NAMALWA (cell line): ENCODE measurements at places on chromosomes 7 and 10.

GRCh38 chr7:42137941-42138340 lies 99.1 kb downstream of the GLI3 start:
- no peak for DNase-seq

DNA sequence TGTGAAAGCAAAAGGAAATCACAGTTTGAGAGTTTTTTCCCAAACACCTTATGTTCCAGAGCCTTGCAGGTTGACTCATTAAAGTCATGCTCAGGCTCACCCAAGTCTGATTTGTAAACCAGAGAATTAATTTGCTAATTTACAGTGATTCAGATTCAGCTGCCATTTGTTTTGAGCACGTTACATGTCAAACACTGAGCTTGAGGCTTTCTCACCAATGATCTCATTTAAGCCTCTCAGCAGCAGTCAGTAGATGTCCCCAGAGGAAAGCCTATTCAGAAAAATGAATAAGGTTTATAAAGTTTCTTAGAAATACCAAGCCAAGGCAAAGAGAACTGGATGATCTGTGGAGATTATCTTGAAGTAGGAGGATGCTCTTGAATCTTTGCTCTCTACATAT lies 420.4 kb downstream of the HTR7 start:
- no peak for DNase-seq

DNA sequence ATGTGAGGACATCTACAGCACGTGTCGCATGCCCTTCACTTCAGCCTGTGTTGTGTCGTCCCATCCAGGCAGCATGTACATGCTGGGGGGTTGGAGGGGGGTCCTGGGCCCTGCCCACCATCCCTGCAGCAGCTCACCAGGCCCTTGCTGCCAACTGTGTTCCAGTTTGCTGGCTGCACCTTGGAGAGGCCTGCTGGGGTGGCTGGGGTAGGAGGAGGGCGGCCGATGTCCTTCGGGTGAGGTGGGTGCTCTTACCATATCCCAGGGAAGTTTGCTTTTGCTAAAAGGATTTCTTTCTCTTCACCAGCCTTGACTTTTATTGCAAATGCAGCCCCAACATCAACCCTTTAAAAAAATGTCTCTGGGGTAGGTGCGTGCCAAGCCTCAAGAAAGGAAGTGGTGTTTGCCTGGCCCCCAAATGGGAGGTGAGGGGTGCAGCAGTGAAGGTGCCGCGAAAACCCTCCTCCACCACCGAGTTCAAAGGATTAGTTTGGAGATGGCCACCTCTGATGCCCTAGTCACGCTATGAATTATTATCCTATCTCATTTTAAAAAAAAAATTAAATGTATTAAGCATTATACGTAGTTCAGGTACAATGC lies 165.8 kb upstream of the KLF6 start:
- DNase-seq = no peak

- DNase-seq = no peak
Observed at GRCh38 chr10:103638948-103639347, 145.4 kb downstream of the NEURL1 start.

DNA sequence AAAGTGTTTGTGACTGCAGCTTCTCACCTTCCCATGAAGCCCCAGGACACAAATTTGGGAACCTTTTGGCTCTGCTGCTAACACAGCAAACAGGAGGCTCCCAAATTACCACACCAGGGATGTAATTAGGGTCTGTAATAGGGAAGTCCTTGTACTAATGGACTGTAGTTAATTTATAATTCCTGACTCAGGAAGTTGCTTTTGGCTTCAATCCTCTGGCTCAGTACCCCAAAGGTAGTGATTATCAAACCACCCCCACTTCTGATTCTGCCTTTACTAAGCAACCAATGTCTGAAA lies 3.8 kb upstream of the MALSU1 start:
- DNase-seq = no peak

- DNase-seq = no peak
Observed at GRCh38 chr7:17903337-17903736, 37.0 kb downstream of the SNX13 start.

DNA sequence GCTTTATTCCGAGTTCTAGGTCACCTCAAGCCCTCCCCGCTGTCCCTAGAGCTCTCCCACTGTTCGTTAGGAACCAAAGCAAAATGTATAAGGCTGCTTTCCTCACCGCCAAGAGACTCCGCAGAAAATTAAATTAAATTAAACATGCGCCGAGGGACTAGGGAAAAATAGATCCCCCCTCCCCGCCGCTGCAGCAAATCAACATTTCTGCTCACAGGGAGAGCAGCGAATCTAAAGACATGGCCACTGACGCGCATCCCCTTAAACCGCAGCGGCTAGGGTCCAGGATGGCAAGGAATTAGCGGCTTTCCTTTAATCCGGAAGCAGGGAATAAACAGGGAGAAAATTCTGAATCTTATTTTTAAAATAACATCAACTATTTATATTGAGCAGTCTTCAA lies 7.6 kb downstream of the SP8 start:
- no peak for DNase-seq

- no peak for DNase-seq
Observed at GRCh38 chr10:66564287-66564686, 361.5 kb upstream of the LRRTM3 start.

DNA sequence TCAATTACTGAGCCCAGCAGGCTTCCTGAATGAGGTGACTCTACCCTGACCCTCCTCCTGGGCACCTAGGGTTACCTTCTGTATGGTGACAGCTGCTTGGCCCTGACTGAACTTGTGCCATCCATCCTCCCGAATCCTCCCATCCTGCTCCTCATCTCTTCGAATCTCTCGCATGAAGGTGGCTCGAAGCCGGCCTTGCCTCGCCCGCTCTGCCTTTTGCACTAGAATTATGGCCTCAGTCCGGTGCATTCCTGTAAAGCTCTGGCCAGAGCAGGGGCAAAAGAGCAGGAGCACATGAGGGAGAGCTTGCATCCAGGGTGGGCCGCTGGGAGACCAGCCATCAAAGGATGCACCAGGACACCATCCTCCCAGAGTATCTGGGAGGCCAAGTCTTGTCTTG lies 7.5 kb downstream of the H2BK1 start:
- DNase-seq = no peak

GRCh38 chr10:104309980-104310978 lies 28.0 kb downstream of the ITPRIP start:
- no peak for DNase-seq

- DNase-seq = no peak
Observed at GRCh38 chr10:8617792-8618191, 563.3 kb downstream of the GATA3 start.

DNA sequence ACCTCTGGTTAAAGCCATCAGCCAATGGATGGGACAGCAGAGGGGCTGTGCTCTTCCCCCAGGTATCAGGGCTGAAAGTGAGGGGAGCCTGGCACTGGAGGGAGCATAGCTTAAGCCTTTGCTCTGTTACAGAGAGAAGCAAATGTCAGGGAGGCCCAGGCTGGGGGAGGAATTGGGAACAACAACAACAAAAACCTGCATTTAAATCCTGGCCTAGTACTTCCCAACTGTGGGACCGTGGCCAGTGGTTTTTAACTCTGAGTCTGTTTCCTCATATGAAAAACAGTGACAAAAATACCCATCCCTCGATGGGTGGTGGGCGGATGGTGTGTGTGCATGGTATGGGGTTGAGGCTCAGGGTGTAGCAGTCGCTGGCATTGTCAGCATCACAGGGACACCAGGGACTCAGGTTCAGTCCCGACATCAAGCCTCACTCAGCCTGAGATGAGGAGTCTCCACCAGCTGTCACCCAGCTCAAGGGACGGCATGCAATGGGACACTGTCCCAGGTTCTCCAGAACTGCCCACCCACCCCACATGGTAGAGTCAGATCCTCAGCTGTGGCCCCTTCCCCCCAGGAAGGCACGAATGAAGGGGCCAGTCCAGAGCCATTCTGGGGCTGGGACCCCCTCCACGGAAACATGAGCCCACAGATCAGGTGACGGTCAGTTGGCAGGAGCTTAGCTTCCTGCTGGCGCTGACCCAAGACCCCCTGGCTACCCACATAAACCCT lies 74.5 kb downstream of the AFAP1L2 start:
- DNase-seq = no peak

DNA sequence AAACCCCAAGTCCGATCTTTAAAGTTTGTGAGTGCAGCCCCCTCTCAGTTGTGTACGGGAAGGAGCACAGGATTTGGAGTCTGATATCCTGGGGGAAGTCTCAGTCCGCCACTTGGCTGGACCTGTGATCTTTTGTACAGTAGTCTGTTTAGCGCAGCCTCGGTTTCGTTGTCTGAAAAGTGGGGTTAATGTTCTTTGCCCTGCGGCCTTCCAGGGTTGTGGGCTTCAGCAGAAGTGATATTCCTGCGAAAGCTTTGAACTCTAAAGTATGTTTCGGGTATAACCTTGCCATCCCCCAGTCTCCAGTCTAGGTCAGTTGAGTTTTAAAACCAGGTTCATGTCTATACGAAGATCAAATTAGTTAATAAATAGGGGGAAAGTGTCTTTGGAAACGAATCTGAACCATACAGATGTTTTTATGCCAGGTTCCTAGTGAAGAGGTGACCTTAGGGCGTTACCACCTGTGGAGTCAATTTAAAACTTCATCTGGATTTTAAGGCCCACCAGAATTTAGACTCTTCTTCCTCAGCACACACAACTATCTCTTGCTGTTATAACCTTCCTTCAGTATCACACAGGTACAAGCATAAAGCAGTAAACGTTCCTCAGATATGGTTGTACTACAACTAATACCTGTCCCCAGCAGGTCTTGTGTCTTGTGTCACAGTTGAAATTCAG lies 904 bp downstream of the R3HCC1L start:
- peak; percentile 50 for DNase-seq

GRCh38 chr10:96648297-96648696 lies 61.5 kb upstream of the TM9SF3 start:
- no peak for DNase-seq

DNA sequence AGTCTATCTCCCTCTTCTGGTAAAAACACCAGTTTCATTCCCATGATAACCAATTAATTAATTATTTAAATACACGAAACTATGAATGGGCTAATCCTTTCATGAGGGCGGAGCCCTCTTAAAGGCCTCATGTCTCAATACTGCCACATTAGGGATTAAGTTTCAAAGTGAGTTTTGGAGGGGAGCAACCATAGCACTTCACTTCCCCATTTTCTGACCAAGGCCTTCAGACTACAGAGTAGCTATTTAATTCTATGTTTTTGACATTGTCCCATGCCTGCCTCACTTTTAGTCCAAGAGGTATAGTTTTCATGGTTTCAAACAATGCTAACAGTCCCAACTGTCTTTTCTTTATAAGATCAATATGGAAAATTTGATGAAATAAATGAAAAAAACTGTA lies 618.6 kb downstream of the ZWINT start:
- no peak for DNase-seq

GRCh38 chr10:104190695-104191094 lies 41.5 kb downstream of the CFAP43 start:
- no peak for DNase-seq

- no peak for DNase-seq
Observed at GRCh38 chr7:22610951-22611757, 111.2 kb upstream of the STEAP1B start.

DNA sequence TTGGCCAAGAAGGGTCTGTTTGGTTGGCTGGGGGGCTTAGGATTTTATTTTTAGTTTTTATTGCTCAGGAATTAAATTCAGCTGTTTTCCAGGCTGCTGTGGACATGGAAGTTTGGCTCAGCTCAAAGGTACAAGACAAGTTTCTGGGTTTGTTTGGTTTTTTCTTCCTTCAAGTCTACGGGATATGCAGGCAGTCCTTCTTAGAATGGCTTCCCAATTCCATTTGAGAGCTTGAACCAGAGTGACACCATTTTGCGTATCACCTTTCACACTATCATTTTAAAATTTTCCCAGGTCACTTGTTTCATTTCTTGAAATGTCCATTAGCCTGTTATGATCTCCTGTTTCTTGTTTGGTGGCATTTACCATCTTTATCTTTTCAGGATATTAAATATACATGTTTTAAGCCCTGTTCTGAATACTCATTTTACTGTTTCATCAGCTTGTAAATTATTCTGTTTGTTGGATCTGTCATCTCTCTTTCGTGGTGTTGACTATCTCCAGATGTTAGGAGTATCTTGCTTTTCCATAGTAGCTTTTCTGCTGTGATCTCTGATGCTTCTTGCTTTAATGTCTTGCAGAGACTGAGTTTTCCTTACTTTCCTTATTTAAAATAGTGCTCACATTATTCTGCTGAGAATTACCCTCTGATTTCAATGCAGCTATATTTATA lies 9.4 kb upstream of the TMEM168 start:
- no peak for DNase-seq

GRCh38 chr7:85292908-85293576 lies 106.2 kb upstream of the SEMA3D start:
- DNase-seq = peak; percentile 42

- no peak for DNase-seq
Observed at GRCh38 chr10:6990891-6991290, 410.8 kb upstream of the PRKCQ start.

- DNase-seq = no peak
Observed at GRCh38 chr10:27188897-27189296, 33.7 kb downstream of the MASTL start.

- no peak for DNase-seq
Observed at GRCh38 chr7:158865462-158865922, 9.1 kb downstream of the DYNC2I1 start.

- no peak for DNase-seq
Observed at GRCh38 chr10:52269233-52269632, 44.8 kb upstream of the DKK1 start.

DNA sequence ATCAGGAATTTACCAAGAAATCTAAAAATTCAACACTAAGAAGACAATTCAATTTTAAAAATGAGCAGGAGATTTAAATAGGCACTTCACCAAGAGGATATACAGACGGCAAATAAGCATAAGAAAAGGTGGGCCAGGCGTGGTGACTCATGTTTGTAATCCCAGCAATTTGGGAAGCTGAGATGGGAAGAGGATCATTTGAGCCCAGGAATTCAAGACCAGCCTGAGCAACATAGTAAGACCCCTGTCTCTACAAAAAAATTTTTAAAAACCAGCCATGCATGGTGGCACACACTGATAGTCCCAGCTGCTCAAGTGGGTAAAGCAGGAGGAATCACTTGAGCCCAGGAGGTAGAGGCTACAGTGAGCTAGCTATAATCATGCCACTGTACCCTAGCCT lies 3.5 kb upstream of the AKR1D1 start:
- DNase-seq = no peak

GRCh38 chr7:133945497-133945896 lies 181.6 kb upstream of the LRGUK start:
- no peak for DNase-seq

DNA sequence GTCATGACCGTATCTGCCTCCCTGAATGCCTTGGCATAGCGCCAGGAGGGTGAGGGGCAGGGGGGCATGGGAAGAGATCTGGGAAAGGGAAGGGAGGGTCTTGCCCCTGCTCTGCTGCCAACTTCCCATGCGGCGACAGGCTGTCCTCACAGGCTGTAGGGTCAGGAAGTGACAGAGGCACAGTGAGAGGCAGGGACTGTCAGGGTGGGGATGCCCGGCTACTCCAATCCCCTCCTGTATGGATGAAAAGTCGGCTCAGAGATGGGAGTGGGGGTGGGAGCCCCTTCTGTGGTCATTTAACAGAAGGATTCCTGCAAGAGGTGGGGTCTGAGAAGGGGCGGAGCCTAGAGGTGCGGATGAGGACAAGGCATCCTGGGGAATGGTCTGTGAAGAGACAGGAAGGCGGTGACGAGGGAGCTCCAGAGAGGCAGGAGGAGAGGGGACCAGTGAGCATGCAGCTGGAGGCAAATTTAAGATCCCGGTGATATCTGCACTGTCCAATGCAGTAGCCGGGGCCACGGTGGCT lies 20.8 kb upstream of the UNC5B start:
- DNase-seq = no peak

GRCh38 chr7:139071680-139072079 lies 35.8 kb upstream of the ZC3HAV1L start:
- no peak for DNase-seq

GRCh38 chr10:131730771-131731497 lies 169.9 kb upstream of the PPP2R2D start:
- DNase-seq = no peak

GRCh38 chr10:49313501-49314070 lies 14.6 kb downstream of the C10orf71 start:
- no peak for DNase-seq
